ENCODE measurements at places on chromosomes 2 and 18. TPM values are rescaled to one million over a fixed set of nuclear protein-coding genes. Genes with fewer than 3 reads are reported as not detected.
A peak's percentile ranks its signal among the peaks of the same experiment; 100 is the strongest.

DNA sequence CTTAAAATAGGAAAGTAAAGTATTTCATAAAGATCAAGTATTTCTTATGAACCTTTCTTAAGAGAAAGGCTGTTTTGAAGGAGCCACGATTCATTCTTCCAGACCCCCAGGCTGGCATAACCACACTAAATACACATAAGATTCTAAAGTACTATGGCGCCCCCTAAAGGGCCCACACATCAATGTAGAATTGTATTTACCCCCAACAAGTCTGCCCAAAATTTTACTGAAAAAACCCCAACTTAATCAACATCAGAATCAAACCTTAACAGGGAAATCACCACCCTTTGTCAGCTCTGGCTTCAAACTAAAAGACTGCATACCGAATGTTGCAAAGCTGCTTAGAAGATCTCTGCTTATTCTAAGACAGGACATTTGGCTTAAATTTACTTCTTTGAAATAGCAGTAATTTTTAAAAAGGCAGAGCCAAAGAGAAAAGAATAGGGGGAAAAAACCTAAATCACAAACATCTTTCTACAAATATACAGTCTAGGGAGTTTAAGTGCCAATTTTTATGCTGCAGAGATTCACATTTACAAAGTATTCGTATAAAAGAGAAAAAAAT, 20.4 kb upstream of the BCL2 start:
- peak; percentile 47 for DNase-seq

DNA sequence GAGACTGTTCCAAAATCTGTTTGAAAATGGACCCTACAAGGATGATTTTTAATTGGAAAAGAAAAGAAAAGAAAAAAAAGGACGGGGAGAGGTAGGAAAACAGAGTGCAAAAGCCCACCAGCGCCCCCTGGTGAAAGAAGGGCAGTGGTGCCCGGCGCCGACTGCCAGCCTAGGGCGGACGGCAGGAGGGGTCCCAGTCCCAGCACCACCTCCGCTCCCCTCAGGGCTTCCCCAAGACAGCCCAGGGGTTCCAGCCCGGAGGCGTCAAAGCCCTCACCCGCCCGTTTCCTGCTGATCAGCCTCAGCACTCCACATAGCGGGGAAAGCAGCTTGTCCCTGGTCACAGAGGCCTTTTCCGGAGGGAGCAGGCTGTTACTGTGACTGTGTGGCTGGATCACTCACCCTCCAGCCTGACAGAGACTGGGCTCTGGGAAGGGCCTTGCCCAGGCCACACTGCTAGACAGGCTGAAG, 213.9 kb downstream of the TFCP2L1 start:
- peak; percentile 93 for DNase-seq

DNA sequence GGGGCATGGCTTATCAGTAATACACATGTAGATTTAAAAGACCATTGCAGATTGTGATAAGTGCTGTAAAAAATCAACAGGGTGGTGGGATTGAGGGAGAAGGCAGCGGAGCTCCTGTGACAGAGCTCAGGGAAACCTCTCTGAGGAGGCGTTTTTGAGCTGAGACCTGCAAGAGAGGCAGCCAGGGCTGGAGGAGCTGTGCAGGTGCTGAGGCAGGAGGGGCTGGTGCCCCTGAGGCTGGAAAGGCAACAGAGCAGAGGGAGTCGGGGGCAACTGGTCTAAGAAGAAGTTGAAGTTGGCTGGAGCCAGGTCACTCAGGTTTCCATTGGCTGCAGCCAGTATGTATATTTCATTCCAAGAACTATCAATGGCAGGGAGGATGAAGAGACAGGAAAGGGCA, 47.6 kb downstream of the KLHL29 start:
- DNase-seq = no peak

DNA sequence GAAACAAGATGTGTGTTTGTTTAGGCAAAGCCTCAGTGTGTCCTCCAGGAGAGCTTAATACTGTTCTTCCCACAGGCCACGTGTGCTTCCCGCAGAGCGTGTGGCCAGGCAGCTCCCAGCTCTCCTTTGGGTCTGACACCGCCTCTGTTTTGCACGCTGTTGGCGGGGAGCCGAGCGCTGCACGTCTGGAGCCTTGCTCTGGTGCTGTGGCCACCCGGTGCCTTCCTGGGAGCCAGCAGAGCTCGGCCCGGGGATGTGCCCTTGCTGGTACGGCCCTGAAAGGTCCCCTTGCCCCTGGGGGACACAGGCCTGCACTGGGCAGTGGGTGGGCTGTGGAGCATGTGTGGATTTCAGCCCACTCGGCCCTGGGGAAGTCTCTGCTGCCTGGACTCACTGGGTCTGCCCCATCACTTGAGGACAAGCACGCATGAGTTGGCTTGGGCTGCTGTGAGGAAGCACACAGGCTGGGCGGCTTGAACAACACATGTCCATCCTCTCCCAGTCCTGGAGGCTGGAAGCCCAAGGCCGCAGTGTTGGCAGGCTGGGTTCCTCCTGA, 160.7 kb upstream of the HDAC4 start:
- peak; percentile 7 for DNase-seq

- DNase-seq = no peak
These were observed 7.3 kb downstream of the INSIG2 start for GRCh38 chr2:118095610-118096009.

DNA sequence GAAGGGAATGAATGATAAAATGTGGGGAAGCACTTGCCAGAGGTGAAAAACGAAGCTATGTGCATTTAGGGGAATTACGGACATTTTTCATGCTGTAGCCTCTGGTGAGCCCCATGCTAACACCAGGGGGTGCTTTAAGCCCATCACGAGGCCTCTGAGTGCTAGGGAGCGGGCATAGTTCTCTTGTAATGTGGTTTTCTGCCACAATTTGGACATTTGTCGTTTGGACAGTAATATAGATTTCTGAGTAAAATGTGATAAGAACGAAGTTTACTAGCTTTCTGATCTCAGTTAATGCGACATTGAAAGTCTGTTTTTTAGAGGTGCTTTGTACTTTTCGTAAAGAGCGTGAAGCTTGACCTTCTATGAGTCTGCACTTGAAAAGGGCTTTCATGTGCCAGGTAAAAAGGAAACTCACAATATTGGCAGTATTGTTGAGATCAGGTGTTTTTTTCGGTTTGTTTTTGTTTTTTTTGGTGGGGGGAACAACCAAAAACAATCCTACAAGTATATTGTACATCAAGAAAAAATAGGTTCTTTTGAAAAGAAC, 50.6 kb downstream of the TRAF3IP1 start:
- peak; percentile 70 for DNase-seq

- DNase-seq = no peak
These were observed 114.1 kb downstream of the RIF1 start for GRCh38 chr2:151523850-151524249.

- no peak for DNase-seq
These were observed 57.1 kb upstream of the ITGB6 start for GRCh38 chr2:160257041-160257742.

DNA sequence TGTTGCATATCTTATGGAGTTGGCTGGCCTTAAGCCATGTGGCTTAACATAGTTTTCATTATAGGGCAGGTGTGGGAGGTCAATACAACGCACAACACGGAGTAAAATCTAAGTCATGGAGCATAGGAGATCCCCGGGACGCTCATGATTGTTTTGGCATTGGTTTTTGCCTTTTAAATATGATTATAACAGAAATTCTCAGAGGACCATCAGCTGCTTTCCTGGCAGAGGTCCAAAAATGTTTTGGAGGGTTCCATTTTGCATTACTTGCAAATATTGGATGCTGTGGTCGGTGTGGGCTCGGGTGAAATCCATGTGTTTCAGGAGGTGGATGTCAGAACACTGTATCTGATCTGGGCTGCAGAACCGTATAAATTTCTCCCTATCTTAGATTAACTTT, 3.4 kb downstream of the NCOA1 start:
- no peak for DNase-seq

GRCh38 chr18:1483385-1483784, 578.7 kb downstream of the ADCYAP1 start:
- no peak for DNase-seq

GRCh38 chr18:35580701-35581539, 620 bp upstream of the GALNT1 start:
- peak; percentile 70 for DNase-seq

- no peak for DNase-seq
These were observed 747.9 kb downstream of the SOCS6 start for GRCh38 chr18:71036783-71037182.

DNA sequence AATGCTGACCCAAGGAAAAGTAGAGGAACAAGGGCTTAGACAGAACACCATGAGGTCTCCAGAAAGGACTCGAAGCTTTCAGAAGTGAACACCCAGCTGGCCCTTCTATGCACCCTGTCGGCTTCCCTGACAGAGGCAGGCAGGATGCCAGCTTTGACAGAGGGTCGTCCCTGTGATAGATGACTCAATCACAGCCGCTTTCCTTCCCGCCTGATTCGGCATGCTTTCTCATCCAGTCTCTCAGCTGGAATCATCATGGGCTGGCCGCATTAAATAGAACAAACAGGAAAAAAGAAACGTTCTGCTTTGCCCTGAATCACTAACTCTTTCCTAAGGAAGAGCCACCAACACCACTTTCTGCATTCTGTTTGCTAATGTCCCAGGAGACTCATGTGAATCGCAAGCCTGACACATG, 140.3 kb upstream of the RAB12 start:
- peak; percentile 50 for DNase-seq

- no peak for DNase-seq
These were observed 93.7 kb upstream of the WDR75 start for GRCh38 chr2:189347540-189347939.

DNA sequence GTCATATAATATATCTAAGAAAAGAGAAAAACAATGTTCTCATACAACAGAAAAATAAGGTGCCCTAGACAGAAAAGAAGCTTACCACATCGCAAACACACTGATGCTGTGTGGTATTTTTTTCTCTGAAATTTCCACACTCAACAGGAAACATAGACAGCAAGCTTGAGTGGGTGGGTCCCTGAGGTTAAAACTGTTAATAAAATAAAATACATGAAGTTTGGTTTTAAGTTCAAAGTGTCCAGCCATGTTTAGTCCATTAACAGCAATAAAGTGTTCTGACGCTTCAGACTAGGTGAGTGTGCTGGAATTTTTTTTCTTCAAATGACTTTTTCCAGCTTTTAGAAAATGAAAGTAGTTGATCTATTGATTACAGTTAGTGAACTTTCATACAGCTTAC, 83.3 kb upstream of the EPB41L5 start:
- DNase-seq = no peak

DNA sequence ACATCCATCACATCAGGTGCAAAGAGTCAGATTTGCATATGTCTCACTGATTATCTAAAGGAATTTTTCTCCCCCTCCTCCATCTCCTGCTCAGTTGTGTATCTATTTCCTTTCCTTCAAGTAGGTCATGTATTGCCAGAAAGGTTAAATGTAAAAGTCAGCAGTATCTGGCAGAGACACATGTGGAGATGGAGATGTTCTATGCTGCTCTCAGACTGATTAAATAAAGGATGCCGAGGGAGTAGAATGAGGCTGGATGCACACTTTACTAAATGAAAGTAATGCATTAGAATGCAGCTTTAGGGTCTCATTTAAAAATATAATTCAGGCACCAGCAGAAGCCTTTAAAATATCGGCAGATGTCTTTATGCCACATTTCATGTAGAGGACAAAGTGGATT, 555.3 kb downstream of the RNF144A start:
- DNase-seq = no peak

DNA sequence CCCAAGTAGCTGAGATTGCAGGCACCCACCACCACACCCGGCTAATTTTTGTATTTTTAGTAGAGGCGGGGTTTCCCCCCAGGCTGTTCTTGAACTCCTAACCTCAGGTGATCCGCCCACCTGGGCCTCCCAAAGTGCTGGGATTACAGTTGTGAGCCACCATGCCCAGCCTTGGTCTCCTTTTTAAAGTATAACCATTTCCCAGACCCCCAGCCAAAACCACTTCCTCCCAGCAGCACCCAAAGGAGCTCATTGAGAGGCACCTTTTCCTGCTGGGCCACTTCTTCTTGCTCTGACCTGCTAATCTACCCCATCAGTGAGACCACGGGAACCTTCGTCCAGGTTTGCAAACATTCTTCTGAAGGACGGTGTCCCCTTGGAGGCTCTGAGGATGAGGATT, 69.9 kb downstream of the INPP5D start:
- no peak for DNase-seq

- no peak for DNase-seq
These were observed 7.7 kb downstream of the LPIN1 start for GRCh38 chr2:11753886-11754699.

- no peak for DNase-seq
These were observed 101.2 kb downstream of the DLGAP1 start for GRCh38 chr18:4353853-4354418.

DNA sequence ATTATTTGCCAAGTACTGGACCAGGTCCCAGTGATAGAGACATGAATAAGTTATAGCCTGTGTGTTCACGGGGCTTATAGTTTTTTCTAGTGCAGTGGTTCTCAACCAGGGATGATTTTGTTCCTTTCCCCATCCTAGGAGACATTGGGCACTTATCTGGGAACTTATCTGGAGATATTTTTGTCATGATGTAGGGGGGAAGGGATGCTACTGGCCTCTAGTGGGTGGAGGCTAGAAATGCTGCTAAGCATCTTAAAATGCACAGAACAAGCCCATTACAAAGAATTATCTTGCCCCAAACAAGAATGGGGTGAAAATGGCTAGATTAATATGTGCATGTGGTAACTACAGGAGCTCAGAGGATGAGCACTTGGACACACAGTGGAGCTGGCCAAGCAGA, 75.2 kb downstream of the KLHL29 start:
- no peak for DNase-seq

- DNase-seq = no peak
These were observed at the start of gene ITGB6 for GRCh38 chr2:160199683-160200389. TSS of gene ITGB6 (minus strand) at chr2:160200272. CDS start at chr2:160200063, 209 bp downstream.

- no peak for DNase-seq
These were observed 238.7 kb upstream of the COPS8 start for GRCh38 chr2:236847023-236847422.

DNA sequence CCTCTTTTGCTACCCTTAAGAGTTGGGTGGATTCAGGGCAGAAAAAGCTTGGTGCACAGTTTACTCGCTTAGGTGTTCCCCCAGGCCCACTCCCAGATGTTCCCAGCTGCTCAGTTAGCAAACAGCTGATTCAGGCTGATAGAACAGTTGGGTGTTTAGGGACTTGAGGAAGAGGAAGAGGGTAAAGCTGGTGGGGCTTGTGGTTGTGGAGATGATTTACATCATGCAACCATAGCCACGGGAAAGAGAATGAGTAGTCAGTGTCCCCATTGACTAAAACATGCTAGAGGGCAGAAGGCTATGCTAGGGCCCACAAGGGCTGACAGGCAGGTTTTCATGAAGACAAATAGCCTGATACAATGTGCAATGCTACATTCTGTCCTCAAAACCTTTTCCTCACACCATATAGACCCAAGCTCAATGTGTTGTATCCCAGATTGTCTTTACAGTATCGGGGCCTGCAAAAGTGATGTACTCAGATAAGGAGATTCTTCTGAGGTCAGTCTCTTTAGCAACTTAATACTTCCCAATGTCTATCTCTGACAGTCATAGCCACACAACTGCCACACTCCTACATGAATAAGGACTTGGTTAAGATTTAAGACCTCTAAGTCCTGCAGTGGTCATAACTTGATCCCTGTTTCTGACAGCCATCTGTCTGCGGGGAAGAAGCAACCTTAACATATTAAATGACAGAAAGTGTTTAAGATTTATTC, 15.6 kb downstream of the COLEC12 start:
- no peak for DNase-seq

Gene SUPT7L
- total RNA-seq = 47.4 TPM

Gene FKBP1B
- 38.1 TPM for total RNA-seq

Gene DYSF
- 11.1 TPM for total RNA-seq

Gene RAMP1
- 7.6 TPM for total RNA-seq

Gene MAP3K19
- not detected for total RNA-seq

Gene MRPL19
- total RNA-seq = 44.6 TPM

Gene GCKR
- 0.61 TPM for total RNA-seq

Gene HNRNPA3
- total RNA-seq = 251 TPM

Gene HOXD13
- 0.17 TPM for total RNA-seq

Gene IL1A
- total RNA-seq = not detected

Gene VSNL1
- 6.1 TPM for total RNA-seq

Gene ARHGEF33
- 1.1 TPM for total RNA-seq

Measured in glutamatergic neuron (in vitro differentiated cells).